ENCODE measurements at places on chromosomes 1 and 21.

DNA sequence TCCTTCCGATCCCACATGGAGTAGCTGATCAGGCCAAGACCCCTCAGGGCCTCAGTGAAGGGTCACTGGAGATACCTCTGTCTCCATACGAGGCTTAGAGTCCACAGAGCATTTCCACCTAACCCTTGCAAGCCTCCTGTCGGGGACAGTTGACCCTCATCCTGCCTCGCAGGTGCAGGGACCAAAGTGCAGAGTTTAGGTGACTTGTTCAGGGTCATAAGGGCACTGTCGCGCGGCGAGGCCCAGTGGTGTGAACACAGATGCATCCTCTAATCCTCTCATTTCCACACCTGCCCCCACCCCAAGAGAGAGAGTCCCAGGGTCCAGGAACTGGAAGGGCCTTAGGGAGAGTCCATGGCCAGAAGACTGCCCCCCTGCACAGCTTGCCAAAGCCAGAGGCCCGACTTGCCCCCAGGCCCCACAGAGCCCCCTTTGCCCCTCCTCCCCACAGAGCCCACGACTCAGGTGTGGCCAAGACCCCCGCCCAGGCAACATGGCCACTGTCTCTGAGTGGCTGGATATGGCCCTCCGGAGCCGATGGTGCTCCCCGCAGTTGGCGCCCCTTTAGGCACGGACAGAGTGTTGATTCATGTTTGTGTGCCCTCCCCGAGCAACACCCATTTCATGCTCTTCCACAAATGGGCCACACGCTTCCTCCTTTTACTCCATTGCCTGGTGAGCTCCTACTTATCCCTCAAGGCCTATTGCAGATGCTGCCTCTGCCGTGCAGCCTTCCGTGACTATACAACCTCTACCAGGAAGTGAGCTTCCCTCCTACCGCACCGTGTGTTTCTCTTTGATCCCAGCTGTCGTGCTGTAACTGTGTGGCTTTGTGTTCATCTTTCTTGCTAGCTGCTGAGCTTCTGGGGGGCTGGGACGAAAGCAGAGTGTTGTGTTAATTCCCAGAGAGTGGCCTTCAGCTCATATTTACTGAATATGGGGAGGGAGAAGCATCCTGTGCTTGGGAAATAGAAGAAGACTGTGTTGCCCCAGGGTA, 1.7 kb downstream of the TRPM2 start:
- peak overlapping the region; percentile 88 for H3K27ac ChIP-seq
- H3K4me3 ChIP-seq: peak overlapping the region; percentile 85
- DNase-seq: peak; percentile 47
- peaks cover 8% of the 10 kb centered on the region for H3K27me3 ChIP-seq
- peaks cover 55% of the 10 kb centered on the region for H3K36me3 ChIP-seq
- peaks cover 61% of the 10 kb centered on the region for H3K4me1 ChIP-seq

DNA sequence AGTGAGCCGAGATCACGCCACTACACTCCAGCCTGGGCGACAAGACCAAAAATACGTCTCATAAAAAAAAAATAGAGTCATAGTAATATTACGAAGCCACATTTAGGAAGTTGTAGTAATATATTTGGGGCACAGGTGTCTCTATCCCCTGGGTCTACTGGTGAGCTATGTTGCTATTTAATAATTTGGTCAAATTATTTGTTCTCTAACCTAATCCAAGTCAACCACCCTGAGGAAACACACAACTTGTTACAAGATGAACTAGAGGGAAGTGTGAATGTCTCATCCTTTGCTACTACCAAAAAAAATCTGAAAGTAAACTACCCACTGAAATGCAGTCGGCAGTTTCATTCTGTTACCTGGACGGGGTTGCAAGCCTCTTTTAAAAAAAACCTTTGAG, 35.3 kb downstream of the RGS8 start:
- H3K4me3 ChIP-seq: no peak overlapping the region
- H3K27me3 ChIP-seq: no peaks in the 10 kb centered on the region
- no peak overlapping the region for H3K27ac ChIP-seq
- no peaks in the 10 kb centered on the region for H3K36me3 ChIP-seq
- H3K4me1 ChIP-seq: peaks cover 5% of the 10 kb centered on the region

DNA sequence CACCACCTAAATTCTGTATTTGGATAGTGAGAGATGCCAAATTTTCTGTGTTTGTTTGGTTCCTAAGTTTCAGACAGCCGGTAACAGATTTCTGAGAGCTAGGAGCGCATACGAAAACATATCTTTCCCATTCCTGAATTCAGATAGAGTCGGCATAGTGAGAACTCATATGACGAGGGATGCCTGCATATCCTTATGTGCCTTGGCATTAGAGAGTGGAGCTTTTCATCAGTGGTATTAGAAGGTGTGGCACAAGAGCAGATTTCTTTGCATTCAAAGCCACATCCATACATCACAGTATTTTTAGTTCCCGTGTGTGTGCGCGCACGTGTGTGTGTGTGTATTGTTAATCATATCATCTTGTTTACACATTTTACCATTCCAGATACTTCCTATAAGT, 85.8 kb downstream of the ATP5PO start:
- DNase-seq: no peak
- H3K36me3 ChIP-seq: no peaks in the 10 kb centered on the region
- H3K27me3 ChIP-seq: no peaks in the 10 kb centered on the region

GRCh38 chr1:67060811-67061218, 6.9 kb upstream of the SLC35D1 start:
- no peak for DNase-seq
- no peaks in the 10 kb centered on the region for H3K36me3 ChIP-seq

DNA sequence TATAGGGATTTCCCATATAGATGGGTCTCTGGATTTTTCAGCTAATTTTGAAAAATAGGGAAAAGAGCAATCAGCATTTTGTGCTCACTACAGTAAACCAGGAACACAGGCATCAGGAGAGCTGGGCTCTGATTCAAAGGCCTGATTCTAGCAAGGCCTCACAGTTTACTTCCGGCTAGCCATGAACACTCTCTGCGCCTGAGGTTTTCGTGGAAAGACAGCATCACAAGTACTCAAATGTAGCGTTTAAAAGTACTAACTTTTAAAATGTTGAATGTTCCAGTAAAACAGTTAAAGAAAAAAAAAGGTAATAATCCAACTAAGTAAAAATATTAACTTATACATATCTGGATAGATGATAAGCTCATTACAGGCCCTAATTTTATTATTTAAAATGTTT, 120.6 kb downstream of the SLC45A1 start:
- peaks cover 11% of the 10 kb centered on the region for H3K4me1 ChIP-seq
- H3K36me3 ChIP-seq: peaks cover 2% of the 10 kb centered on the region
- no peak overlapping the region for H3K4me3 ChIP-seq
- H3K27ac ChIP-seq: no peak overlapping the region
- no peak for DNase-seq
- no peaks in the 10 kb centered on the region for H3K27me3 ChIP-seq

- H3K27me3 ChIP-seq: no peaks in the 10 kb centered on the region
- H3K4me1 ChIP-seq: peaks cover 41% of the 10 kb centered on the region
- H3K27ac ChIP-seq: no peak overlapping the region
- H3K4me3 ChIP-seq: no peak overlapping the region
- peaks cover 8% of the 10 kb centered on the region for H3K36me3 ChIP-seq
These were observed 12.8 kb downstream of the TMCC2 start for GRCh38 chr1:205240569-205240968.

DNA sequence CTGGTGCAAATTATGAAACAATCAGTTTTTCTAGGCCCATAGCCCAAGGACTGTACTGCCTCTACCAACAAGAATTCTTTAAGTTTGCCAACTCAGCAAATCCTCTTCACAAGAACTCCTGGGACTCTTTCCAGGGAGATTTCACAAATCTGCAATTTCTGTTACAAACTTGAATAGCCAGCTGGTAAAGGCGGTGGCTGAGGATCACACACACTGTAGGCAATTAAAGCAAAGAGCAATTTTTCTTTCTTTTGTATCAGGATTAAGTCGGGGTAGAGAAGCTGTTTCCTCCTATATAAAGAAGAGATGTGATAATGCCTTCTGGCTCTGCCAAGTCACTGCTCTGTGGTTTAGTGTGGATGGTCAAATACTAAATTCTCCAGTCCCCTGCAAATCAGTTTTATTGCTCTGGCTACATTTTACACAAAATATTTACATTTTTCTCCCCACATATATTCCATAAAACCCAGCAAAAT, 1.7 kb downstream of the ALDH9A1 start:
- H3K4me1 ChIP-seq: peaks cover 46% of the 10 kb centered on the region
- H3K4me3 ChIP-seq: peak overlapping the region; percentile 99
- H3K36me3 ChIP-seq: peaks cover 51% of the 10 kb centered on the region

GRCh38 chr1:101217148-101217547, 19.7 kb upstream of the S1PR1 start:
- DNase-seq: no peak
- H3K4me1 ChIP-seq: peaks cover 31% of the 10 kb centered on the region
- no peaks in the 10 kb centered on the region for H3K36me3 ChIP-seq
- H3K27me3 ChIP-seq: no peaks in the 10 kb centered on the region
- H3K4me3 ChIP-seq: no peak overlapping the region
